T-cell (primary cell): ENCODE measurements at places on chromosomes 12 and 14. TPM values are rescaled to one million over a fixed set of nuclear protein-coding genes. Genes with fewer than 3 reads are reported as not detected.

The PLEKHH1 gene
- 0.37 TPM for total RNA-seq

The PTCSC3 gene
- total RNA-seq, result not detected

The PGF gene
- total RNA-seq, result 0.09 TPM

The REM2 gene
- total RNA-seq, result 4.5 TPM

DNA sequence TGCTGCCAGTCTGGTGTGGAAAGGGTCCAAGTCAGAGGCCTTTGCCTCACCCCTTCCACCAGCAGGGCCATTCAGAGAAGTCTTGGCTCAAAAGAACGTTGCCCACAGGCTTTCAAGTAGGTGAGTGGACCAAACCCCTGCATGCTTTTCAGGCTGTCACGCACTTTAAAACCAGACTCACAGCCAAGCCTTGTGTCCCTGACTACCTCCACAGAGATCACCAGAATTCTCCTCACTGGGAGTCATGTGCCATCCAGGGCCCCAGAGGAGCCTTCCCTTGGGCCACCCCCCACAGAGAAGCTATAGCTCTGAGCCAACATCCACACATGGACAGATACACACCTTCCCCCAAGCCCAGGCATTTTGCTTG lies 283.1 kb downstream of the DPF3 start:
- DNase-seq, result no peak

GRCh38 chr12:15732341-15733061 lies 56.7 kb downstream of the EPS8 start:
- no peak for DNase-seq

- no peak for DNase-seq
These were observed 7.3 kb downstream of the YEATS4 start for GRCh38 chr12:69366796-69367195.

DNA sequence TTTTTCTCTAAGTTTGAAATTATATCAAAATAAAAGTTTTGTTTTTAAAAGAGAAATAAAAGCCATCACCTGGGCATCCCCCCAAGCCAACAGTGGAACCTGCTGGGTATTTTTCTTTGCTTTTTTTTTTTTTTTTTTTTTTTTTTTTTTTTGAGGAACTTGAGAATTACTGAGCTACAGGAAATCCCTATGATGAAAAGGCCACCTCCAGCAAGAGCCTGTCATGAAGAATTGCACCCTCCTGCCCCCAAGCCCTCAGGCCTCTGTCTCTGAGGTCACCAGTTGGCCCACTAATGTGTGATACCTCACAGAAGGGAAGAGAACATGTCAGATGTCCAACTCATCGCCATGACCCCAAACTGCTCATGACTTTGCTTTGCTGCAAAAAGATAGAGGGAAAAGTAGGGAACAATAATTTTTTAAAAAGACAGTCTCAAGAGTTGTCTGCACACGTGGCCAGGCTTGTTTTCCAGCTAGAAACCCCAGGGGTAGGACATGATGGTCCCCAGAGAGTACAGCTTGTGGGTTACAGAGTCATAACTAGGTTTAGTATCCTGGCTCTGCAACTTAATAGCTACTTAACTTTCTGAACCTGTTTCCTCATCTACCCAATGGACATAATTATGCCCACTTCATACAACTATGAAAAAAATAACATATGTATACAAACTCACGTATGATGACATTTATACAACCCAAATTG lies 124.3 kb upstream of the EGLN3 start:
- no peak for DNase-seq
